ENCODE measurements at places on chromosomes 7 and 10. TPM values are rescaled to one million over a fixed set of nuclear protein-coding genes. Genes with fewer than 3 reads are reported as not detected.

Gene LFNG
- total RNA-seq, result 1.6 TPM

DNA sequence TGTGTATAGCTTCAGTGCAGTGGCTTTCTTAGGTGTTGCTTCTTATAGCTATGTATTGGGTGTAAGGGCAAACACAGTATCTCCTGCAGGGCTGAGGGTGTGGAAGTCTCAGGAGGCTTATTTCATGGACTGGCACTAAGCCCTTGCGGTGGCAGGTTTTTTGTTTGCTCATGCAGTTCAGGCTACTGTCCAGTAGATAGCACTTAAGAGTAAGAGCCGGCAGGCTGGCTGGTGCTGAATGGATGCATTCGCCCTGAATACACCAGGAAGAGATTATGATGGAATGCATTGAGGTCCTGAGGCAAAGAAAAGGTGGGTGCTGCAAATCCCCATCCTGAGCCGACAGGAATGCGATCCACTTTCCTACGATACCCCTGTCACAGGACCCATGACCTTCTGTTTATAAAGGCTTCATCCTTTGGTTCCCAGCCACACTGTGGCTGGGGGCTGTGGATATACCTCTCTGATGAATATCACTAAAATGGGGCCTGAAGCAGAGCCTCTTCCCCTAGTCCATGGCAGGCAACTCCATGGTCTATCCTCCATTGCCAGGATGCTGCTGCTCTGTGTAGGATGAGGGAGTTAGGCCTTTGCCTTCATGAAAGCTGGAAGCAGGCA, 44.9 kb downstream of the ANXA8 start:
- no peaks in the 10 kb centered on the region for H3K27me3 ChIP-seq
- H3K36me3 ChIP-seq, result no peaks in the 10 kb centered on the region
- H3K4me1 ChIP-seq, result no peaks in the 10 kb centered on the region
- H3K4me3 ChIP-seq, result no peak overlapping the region

DNA sequence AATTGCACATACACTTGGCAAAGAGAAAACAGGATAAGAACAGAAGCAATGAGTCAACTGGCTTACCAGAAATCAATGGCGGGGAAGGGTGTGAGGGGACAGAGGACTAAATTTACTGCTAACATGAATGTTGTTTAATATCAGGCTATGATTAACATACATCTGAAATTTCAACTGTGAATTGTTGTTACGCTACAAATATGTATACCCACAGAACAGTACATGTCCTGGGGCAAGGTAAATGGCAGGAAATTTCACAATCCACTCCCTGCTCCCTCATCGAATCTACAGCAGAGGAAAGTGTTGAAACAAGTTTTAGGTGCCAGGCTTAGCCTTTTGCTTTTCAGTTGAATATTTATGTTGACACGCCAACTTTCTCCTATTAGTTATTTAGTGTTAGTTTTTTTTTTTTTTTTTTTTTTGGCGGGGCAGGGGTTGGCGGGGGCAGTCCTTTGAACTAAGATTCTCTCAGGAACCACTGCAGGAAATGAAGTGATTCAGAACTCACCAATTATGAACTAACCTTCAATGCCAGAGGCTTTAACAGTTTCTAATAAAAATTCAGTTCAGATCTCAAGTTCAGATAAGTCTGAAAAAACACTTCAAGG, 99.0 kb downstream of the UBE2H start:
- peaks cover 16% of the 10 kb centered on the region for H3K4me1 ChIP-seq
- H3K36me3 ChIP-seq, result no peaks in the 10 kb centered on the region
- H3K27ac ChIP-seq, result no peak overlapping the region

- no peak for DNase-seq
- H3K4me3 ChIP-seq, result no peak overlapping the region
- H3K4me1 ChIP-seq, result no peaks in the 10 kb centered on the region
- no peaks in the 10 kb centered on the region for H3K27me3 ChIP-seq
- H3K27ac ChIP-seq, result no peak overlapping the region
Measured at GRCh38 chr7:68122801-68123200, 1126.2 kb downstream of the TYW1 start.

Gene KEL
- 9.3 TPM for total RNA-seq
